Activated T-cell treated with anti-CD3 and anti-CD28 coated beads, Interleukin-2, amount 50 U/mL, for 72 hours (primary cell): ENCODE measurements at places on chromosomes 11 and 22. TPM values are rescaled to one million over a fixed set of nuclear protein-coding genes. Genes with fewer than 3 reads are reported as not detected.

Gene RAB36
- total RNA-seq = 0.14 TPM

DNA sequence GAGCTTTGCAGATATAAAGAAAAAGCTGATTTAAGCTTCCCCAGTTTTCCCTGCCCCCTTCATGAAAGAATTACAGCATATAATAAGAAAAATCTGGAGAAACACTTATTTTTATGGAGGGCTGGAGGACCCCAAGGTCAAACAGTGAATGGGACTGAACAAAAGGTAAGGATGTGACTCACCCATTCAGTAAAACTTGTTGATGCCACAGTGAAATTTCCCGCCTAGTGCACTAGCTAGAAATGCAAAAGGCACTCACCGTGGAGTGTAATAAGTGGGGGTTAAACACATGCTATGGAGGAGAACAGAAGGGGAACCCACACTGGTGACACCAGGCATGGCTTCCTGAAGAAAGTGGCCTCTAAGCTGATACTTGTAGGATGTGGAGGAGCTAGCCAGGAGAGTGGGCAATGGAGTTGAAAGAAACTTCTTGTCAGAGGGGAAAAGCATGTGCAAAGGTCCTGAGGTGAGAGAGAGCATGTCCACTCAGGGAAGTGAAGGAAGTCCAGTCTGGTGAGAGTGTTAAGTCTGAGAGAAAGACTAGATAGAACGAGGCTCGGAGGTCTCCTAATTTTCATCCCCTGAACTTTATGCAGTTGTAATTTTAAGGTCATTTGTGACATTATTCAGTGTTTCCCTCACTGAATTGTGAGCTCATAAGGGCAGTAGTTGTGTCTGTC, 77.1 kb downstream of the MIAT start:
- no peak overlapping the region for H3K27ac ChIP-seq
- peaks cover 5% of the 10 kb centered on the region for H3K4me1 ChIP-seq
- H3K27me3 ChIP-seq = no peaks in the 10 kb centered on the region
- DNase-seq = no peak

DNA sequence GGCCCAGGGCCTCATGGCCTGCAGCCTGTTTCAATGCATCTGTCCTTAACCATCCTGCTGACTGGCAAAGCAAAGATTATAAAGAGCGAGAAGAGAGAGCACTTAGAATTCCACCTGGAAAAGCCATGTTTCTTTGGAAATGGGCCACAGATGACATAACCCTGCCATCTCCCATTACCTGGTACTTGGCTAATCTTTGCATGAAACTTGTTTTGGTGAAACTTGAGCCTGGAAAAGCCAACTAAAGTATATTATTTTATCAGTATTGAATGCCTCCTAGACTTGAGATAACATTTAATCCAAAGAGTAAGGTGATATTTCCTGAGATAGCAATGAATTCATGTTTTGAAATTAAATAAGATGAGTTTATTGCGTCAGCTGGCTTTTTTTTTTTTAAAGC, 72.6 kb downstream of the NAV2 start:
- no peak overlapping the region for H3K27ac ChIP-seq
- DNase-seq = no peak
- H3K27me3 ChIP-seq = peaks cover 23% of the 10 kb centered on the region
- H3K4me3 ChIP-seq = no peak overlapping the region
- H3K36me3 ChIP-seq = no peaks in the 10 kb centered on the region

DNA sequence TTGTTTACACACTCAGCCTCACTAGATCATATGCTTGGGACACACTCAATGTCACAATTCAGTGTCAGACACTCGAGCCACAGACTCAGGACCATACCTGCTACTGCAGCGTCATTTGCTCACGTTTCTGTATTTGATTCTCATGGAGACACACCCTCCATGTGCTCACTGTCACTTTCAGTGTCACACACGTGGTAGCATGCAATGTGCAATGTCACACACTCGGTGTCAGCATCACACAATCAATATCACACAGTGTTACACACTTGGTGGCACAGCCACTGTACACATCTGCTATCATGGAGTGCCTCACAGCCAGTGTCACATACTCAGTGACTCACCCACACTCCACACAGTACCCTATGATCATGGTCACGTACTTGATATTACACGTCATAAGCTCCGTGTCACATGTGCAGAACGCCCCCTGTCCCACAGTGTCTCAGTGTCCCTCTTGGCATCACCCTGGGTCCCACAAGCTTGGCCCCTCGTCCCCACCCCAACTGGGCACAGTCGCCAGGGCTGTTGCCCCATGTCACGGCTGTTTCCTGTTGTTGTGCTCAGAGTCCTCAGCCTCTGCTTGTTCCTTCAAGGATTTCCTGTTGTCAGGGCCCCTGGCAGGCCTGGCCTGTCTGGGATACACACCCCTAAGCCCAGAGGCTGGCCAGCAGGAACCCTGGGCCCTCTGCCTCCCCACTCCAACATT, 49.6 kb downstream of the PDE2A start:
- H3K4me1 ChIP-seq = peaks cover 11% of the 10 kb centered on the region
- H3K4me3 ChIP-seq = no peak overlapping the region
- H3K27ac ChIP-seq = no peak overlapping the region
- no peak for DNase-seq
- no peaks in the 10 kb centered on the region for H3K36me3 ChIP-seq

DNA sequence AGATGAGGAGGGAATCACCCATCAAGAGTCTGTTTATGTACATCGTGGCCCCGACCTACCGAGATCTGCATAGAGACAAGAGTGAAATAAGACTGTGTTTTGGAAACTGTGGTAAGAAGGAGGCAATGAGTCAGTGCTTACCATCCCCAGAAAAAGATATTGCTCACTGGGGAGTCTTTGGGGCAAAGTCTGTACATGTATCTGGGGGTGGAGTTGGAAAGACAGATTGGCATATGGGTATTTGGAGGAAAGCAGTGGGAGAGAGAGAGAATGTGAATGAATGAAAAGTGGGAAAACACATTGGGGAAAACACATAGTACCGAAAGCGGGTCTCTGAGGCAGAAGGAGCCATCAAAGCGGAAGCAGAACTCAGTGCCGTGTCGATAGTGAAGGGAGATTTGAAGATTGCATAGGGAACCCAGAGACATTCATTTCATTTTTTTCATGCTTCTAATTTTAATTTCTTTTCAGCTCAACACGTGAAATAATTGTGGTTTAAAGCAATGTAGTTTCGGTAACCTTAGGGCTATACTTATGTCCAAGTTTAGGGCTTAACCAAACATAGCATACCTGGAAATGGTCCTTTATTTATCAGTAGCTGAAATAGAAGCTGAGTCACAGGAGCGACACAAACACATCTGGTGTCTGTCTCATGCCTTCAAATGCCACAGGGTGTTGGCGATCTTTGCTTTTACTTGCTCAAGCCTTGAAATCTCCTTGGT, 98.6 kb upstream of the CD44 start:
- H3K27me3 ChIP-seq = peaks cover 19% of the 10 kb centered on the region
- H3K4me1 ChIP-seq = peaks cover 80% of the 10 kb centered on the region
- peak overlapping the region; percentile 91 for H3K27ac ChIP-seq
- peak overlapping the region; percentile 88 for H3K4me3 ChIP-seq
- peak; percentile 75 for DNase-seq
- H3K36me3 ChIP-seq = peaks cover 3% of the 10 kb centered on the region

- H3K27me3 ChIP-seq = no peaks in the 10 kb centered on the region
- no peak overlapping the region for H3K27ac ChIP-seq
- no peak overlapping the region for H3K4me3 ChIP-seq
- no peaks in the 10 kb centered on the region for H3K36me3 ChIP-seq
These were observed 207.1 kb upstream of the ARHGAP20 start for GRCh38 chr11:110919241-110919922.

- no peak overlapping the region for H3K27ac ChIP-seq
- H3K36me3 ChIP-seq = no peaks in the 10 kb centered on the region
- H3K27me3 ChIP-seq = peaks cover 29% of the 10 kb centered on the region
- no peaks in the 10 kb centered on the region for H3K4me1 ChIP-seq
These were observed 123.6 kb upstream of the TIMP3 start for GRCh38 chr22:32677876-32678275.

GRCh38 chr11:129117595-129118350, 74.4 kb downstream of the ARHGAP32 start:
- DNase-seq = peak; percentile 38
- H3K27ac ChIP-seq = no peak overlapping the region
- no peaks in the 10 kb centered on the region for H3K36me3 ChIP-seq
- H3K4me1 ChIP-seq = no peaks in the 10 kb centered on the region
- H3K27me3 ChIP-seq = no peaks in the 10 kb centered on the region
- no peak overlapping the region for H3K4me3 ChIP-seq

- H3K27ac ChIP-seq = no peak overlapping the region
- peaks cover 6% of the 10 kb centered on the region for H3K36me3 ChIP-seq
- no peak for DNase-seq
- H3K4me1 ChIP-seq = peaks cover 23% of the 10 kb centered on the region
These were observed 4.6 kb downstream of the C11orf54 start for GRCh38 chr11:93746101-93746500.

DNA sequence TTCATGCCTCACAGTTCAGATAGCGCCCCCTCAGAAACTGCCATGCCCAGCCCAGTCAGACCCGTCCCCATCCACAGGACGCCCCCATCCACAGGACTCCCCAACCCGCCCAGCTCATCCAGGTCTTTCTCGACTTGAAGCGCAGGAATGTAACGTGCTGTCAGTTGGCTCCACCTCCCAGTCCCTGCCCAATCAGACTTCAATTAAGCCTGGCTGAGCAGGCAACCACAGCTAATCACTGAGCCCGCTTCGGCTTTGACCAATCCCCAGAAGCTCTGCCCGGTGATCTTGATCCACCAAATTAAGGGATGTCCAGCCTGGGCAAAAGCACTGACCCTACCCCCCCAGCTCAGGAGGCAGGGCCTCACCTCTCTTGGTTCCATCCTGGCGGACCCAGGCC, 10.5 kb upstream of the MFNG start:
- no peak overlapping the region for H3K4me3 ChIP-seq
- H3K4me1 ChIP-seq = peaks cover 14% of the 10 kb centered on the region
- H3K36me3 ChIP-seq = no peaks in the 10 kb centered on the region
- H3K27ac ChIP-seq = no peak overlapping the region

- DNase-seq = no peak
- no peak overlapping the region for H3K27ac ChIP-seq
- no peaks in the 10 kb centered on the region for H3K27me3 ChIP-seq
- H3K4me3 ChIP-seq = no peak overlapping the region
- peaks cover 9% of the 10 kb centered on the region for H3K4me1 ChIP-seq
- H3K36me3 ChIP-seq = peaks cover 8% of the 10 kb centered on the region
These were observed 25.8 kb downstream of the ACAT1 start for GRCh38 chr11:108147150-108147549.

DNA sequence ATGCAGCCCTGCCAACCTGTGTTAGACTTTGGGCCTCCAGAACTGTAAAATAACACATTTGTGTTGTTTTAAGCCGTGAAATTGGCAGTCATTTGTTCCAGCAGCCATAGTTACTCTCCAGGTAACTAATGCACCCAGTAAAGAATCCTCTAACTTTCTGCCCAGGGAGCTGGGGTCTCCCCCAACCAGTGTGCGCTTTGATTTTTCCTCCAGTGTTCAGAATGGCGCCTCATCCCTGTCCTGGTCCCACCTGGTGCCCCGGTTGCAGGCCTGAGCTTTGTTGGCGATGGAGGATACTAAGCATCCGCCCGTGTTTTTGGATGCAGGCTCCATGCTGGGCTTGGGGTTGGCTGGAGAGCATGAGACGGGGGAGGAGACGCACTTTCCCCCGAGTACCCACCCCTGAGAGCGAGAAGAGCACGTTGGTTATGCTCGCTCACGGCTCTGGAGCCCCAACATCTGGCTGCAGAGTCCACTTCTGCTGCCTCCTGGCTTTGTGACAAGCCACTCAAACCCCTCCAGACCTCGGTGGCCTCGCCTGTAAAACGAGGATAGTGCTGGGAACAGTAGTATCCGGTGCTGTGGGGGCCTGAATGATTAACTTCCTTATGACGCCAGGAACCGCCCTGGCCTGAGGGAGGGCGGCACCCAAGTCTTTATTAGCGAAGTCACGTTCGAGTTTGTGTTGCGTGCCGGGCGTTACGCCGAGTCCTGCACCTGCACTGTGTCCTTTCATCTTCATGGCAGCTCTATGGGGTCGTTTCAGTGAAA, 25.8 kb downstream of the MRGPRD start:
- no peaks in the 10 kb centered on the region for H3K36me3 ChIP-seq
- H3K27ac ChIP-seq = no peak overlapping the region
- no peaks in the 10 kb centered on the region for H3K4me1 ChIP-seq
- no peak for DNase-seq
- peaks cover 7% of the 10 kb centered on the region for H3K27me3 ChIP-seq

- H3K4me3 ChIP-seq = peak overlapping the region; percentile 42
- no peaks in the 10 kb centered on the region for H3K27me3 ChIP-seq
- H3K27ac ChIP-seq = no peak overlapping the region
These were observed 13.4 kb downstream of the PACSIN2 start for GRCh38 chr22:43001271-43002201.

DNA sequence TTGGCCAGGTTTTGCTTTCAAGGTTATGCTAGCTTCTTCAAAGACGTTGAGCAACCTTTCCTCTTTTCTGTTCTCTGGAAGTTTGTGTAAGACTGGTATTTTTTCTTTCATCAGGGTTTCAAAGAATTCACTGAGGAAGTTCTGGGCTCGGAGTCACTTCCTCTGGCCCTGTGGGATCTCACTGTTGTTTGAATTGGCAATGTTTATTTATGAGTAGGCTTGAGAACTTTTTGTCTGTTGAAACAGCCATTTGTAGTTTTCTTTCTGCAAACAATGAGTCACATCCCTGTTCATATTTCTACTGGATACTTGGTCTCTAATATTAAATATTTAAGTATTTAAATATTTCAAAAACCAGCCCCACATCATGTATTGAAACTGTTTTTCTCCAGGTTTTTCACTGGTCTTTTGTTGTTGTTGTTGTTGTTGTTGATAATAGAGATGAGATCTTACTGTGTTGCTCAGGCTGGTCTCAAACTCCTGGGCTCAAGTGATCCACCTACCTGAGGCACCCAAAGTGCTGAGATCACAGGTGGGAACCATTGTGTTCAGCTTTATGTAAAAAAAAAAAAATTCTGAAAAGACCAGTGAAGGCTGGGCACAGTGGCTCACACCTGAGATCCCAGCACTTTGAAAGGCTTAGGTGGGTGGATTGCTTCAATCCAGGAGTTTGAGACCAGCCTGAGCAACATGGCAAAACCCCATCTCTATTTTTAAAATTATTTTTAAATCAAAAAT, 26.9 kb downstream of the SUSD2 start:
- H3K4me1 ChIP-seq = peaks cover 11% of the 10 kb centered on the region
- DNase-seq = no peak
- peak overlapping the region; percentile 22 for H3K27ac ChIP-seq
- H3K36me3 ChIP-seq = no peaks in the 10 kb centered on the region

GRCh38 chr11:58742981-58743880, 11.5 kb upstream of the GLYAT start:
- peaks cover 13% of the 10 kb centered on the region for H3K4me1 ChIP-seq
- H3K36me3 ChIP-seq = peaks cover 4% of the 10 kb centered on the region
- no peaks in the 10 kb centered on the region for H3K27me3 ChIP-seq

Gene TMPRSS4
- total RNA-seq = 0.07 TPM

Gene CSF2RB
- total RNA-seq = 3.8 TPM

Gene PHLDB1
- 3.8 TPM for total RNA-seq
